ENCODE measurements at places on chromosomes 2 and 18.

- no peak for DNase-seq
Measured at GRCh38 chr2:134407154-134407890, 153.4 kb downstream of the MGAT5 start.

DNA sequence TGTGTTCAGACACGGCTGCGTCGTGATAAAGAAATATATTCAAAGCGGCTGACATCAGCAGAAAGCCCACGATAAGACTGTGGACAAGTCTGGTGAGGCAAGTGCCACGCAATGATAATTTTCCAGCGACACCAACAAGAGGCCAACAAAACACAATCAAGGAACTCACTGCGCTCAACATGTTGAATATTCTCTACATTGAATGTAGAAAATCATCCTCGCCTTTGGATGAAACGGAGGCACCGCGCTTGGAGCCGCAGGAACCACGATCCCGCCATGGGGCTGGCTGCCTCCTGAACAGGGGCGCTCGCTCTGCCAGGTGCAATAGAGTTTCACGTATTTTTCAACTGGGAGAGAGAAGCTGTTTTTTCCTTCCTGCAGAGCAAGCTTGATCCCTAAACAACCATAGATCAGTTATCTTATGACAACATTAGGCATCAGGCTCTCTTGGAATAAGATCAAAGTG lies 220.3 kb downstream of the ATAD2B start:
- DNase-seq, result no peak

DNA sequence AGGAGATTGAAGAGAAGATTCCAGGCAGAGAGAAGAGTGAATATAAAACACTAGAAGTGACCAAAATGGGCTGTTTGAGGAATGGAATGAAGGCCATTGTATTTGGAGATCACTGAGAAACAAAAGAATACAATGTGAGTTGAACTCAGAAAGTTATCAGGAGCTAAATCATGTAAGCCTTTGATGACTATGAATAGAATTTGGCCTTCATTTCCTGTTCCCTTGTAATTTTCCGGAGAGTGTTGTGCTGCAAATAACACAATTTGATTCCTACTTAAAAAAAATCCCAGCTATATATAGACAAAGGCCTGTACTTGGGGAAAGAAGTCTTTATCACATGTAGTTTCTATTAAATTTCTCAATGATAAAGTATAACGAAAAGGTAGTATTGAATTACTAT lies 33.7 kb upstream of the KYNU start:
- no peak for DNase-seq

DNA sequence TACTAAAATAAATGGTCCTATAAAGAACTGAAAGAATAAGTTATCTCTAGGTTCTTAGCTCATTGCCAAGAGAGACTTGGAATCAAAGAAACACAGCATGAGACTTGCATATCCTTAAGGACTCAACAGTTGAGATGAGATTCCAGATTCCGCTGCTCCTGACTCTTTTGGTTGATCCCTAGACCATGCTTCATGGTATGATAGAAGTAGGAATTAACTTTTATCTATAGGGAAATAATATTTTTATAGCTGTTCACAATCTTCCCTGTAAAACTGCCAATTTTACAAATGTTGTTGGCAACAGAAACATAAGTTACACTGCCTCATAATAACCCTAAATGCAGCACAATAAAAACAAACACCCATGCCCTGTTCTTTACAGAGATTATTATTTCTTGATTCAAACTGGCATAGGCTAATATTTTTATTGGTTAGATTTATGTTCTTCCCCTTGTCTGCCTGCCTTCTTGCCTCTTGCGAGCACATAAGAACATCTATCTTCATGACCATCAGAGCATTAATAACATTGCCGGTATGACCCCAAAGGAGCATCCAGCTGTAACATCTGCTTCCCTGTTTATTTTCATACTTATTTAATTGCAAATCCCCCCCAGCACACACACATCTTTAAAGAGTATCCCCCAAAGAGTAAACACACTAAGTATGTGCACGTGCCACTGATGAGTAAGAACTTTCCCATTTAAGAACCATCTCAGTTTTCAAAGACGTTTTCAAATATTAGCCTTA lies 735.7 kb upstream of the SLC8A1 start:
- no peak for DNase-seq

GRCh38 chr2:207624185-207625013 lies 795 bp downstream of the METTL21A start:
- DNase-seq, result peak; percentile 69

DNA sequence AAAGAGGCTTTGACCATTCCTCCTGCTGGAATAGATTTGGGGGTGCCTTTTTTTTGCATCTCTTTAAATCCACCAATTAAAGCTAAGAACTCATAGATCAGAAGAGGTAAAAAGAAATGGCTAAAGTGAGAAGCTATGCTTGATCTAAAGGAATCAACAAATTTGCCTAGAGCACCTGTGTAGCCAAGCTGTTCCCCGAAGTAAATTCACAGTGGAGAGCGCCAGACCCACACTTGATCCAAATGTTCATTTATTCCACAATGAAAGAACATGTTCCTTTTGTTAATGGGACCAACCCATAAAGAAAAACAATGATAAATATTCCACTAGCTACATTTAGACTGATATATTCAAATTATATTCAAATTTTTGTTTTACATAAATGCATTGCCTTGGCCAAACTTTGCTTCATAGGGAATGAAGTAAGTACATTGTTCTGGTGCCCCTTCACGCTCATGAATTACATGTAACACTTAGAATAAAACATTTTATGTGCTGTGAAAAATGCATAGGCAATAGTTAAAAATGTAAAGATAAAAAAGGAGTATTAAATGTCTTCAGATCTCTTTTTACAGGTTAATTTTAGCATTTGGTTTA lies 167.4 kb downstream of the PKP4 start:
- no peak for DNase-seq

GRCh38 chr2:161552015-161552414 lies 72.2 kb upstream of the SLC4A10 start:
- DNase-seq, result no peak

GRCh38 chr18:26546170-26546874 lies 2.0 kb downstream of the KCTD1 start:
- peak; percentile 71 for DNase-seq

DNA sequence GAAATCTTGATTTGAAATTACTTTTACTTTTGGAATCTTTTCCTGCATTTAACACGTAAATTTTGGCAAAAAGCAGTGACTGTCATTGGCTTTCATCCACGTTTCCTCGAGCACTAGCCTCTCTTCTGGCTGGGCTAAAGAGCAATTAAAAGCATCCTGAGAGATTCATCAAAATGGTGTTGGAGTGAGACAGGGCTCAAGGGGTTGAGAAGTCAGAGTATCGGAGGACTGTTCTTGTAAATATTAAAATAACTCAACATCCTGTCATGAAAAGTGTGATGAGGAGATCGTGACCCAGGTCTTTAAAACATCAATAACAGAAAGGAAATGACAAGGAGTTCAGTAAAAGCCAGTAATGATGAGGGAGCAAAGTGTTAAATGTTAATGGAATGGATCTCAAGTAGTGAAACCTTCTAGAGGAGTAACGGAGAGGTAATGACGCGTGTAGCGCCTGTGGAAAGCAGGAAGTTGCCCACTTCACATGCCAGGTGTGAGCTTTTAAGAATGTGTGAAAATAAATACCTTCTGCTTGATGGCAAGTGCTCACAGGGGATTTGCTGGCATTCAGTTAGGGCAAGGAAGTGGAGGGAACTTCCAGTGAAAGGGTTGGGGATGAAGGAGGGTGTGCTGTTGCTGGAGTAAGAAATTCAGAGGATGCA lies 754.4 kb downstream of the ADCYAP1 start:
- no peak for DNase-seq

DNA sequence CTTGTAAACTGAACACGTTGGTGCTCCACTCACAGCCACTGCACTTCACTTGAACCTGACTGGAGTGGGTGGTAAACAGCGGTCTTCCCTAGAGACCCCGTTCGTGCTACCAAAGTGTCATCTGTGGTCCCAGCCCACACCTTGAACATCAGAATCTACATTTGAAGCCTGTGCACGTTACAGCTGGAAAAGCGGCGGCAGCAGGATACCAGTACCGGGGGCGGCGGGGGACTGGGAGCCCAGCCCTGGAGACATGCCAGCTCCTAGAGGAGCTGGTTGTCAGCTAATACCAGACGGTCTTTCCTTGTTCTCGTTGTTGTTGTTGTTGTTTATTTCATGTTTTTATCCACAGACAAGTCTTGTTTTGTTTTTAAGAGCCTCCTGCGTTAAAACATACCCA lies 156.7 kb downstream of the WDSUB1 start:
- DNase-seq, result no peak

DNA sequence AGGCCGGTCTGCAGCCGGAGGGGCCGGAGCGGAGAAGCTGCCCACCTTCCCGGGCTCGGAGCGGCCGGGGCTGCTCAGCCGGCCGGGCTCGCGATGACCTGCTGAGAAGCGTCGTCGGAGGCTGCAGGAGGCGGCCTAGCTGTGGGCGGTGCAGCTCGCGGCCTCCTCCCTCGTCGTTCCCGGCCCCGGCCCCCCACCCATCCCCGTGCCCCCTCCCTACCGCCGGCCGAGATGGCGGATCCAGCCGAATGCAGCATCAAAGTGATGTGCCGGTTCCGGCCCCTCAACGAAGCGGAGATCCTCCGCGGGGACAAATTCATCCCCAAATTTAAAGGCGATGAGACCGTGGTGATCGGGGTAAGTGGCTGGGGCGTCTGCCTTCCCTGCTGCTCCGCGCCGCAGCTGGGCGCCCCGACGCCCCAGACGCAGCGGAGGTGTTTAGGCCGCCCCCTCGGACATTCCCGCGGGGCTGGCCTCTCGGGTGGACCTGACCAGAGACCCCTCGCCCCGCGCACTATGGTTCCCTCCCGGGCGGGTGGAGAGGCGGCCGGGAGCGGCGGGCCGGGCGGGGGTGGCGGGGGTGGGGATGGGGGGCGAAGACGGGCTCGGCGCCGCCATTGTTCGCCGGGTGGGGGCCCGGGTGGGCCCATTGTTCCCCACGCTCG lies 492 bp downstream of the KIF5C start:
- no peak for DNase-seq

GRCh38 chr18:65906621-65907034 lies 155.8 kb downstream of the CDH7 start:
- no peak for DNase-seq

DNA sequence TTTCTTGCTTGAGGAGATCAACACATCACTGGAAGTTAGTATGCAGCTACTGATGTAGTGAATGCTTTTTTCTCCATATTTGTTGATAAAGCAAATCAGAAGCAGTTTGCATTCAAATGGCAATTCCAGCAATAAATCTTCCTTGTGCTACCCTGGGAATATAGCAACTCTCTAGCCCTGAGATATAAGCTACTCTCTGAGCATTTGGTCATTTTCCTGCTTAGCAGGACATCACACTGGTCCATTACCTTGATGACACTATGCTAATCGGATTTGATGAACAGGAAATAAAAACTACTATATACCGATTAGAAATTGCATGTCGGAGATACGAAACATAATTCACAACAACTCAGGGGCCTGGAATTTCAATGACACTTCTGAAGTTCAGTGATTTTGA lies 152.7 kb downstream of the CBLN2 start:
- no peak for DNase-seq

DNA sequence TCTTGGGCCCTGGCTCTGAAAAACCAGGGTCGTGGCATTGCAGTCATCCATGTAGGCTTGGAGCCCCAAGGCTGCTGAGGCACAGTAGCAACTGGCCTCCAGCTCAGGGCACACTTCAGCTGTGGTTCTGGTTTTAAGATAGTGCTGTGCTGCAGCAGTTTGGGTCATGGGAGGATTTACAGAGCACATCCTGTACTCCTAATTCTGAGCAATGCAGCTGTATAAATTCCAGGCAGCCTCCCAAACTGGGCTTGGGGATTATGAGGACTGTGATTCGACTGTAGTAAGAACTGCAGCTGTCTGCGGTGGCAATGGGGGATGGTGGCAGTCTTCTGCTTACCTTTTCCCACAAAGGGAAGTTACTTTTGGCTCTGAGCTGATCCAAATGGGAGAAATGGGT lies 536.3 kb upstream of the GCFC2 start:
- DNase-seq, result no peak

DNA sequence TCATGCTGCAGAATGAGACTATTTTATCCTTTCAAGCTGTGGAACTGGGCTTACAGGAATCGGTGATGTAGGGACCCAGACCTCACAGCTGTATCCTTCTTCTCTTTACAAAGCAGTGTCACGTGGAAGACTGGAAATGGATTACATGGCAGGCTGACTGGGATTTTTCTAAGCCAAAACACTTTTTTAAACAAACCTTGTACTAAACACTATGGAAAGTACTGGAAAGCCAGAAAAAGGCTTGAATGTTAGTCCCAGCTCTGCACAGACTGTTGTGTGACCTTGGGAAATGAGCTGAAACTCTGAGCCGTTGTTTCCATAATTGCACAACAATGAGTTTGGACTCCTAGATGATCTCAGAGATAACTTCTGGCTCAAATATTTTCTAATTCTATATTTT lies 7.6 kb upstream of the ADAM23 start:
- DNase-seq, result no peak

- DNase-seq, result peak; percentile 82
Measured at GRCh38 chr18:54033052-54033451, 191.4 kb downstream of the MBD2 start.

GRCh38 chr2:38654528-38655381 lies 11.2 kb upstream of the GALM start:
- no peak for DNase-seq

DNA sequence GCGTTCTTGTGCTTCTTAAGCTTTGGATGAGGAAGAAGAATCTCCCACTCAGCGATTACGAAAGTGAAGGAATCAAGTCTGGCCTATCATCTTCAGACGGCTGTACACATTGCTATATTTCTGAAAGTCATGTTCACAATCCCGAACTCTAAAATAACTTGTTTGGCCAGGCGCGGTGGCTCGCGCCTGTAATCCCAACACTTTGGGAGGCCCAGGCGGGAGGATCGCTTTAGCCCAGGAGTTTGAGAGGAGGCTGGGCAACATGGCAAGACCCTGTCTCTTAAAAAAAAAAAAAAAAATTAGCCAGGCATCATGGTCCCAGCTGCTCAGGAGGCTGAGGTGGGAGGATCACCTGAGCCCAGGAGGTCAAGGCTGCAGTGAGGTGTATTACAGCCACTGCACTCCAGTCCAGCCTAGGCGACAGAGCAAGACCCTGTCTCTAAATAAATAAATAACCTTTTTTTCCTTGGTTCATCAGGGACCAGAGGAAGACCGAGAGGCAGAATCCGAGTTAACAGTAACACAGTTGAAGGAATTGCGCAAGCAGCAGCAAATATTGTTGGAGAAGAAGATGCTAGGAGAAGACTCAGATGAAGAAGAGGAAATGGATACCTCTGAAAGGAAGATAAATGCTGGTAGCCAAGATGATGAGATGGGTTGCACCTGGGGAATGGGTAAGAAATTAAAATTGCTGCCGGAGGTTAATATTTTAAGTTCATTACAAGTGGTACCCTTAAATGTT lies 1.1 kb downstream of the SLC4A1AP start:
- DNase-seq, result no peak

- DNase-seq, result no peak
Measured at GRCh38 chr2:866887-867286, 83.8 kb upstream of the SNTG2 start.

DNA sequence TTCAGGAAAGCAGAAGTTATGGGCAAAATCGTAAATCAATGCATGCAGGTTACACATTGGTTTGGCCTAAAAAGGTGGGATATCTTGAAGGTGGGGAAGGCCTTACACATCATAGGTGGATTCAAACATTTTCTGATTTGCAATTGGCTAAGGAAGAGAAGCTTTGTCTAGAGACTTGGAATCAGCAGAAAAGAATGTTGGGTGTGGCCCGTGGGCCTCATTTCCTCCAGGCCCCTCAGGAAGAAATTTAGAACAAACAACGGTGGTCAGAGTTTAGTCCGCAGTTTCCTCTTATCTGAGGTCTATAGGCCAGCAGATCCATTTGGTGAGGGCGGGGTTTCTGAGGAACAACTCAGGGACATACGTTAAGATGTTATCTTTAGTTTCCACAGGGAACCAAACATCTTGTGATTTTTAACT lies 50.9 kb upstream of the AFF3 start:
- DNase-seq, result no peak

GRCh38 chr2:31129375-31130171 lies 8.7 kb downstream of the GALNT14 start:
- DNase-seq, result no peak

All from kidney glomerular epithelial cell (primary cell).